ENCODE measurements at places on chromosomes 2 and 18.

DNA sequence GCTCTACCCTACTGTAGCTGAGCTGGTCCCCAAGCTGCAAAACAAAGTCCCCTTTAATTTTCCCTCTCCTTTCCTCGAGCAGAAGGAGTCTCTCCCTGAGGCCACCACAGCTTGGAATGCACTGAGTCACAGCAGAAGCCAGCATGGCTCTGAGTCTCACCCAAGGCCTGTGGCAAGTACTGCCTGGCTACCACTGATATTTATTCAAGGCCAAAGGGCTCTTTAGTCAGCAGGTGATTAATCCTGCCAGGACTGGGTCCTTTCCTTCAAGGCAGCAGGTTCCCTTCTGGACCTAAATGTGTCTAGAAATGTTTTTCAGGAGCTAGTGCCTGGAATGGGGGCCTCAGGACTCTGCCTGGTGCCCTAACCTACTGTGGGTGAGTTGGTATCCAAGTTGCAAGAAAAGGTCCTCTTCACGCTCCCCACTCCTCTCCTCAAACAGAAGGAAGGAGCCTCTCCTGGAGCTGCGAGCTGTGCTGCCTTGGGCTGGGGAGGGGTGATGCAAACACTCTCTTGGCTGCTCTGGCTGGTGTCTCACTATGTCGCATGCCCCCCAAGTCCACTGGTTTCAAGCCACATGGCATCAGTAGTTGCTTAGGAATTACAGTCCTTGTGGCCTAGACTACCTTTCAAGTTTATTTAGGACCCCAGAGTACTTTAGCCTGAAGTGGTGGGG lies 53.4 kb downstream of the CD28 start:
- no peak for DNase-seq

GRCh38 chr2:238717084-238717483 lies 130.8 kb upstream of the TWIST2 start:
- no peak for DNase-seq

- no peak for DNase-seq
Measured at GRCh38 chr18:25895518-25895917, 194.9 kb downstream of the SS18 start.

DNA sequence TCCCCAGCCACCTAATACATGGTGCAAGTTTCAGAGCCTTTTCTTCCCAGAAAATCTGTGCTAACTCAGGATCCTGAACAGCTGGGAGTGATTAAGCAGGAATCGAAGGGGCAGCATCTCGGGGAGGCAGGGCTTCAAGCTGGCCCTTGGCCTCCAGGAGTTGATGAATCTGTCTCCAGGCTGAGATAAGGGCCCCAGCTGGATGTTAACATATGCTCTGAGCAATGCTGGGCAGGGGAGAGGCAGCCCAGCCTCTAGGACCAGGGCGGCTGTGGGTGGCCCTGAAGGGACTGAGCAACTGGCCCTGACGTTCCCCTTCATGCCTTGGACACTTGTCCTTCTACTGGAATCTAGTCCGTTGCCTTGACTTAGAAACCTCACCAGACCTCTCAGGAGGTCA lies 84.1 kb upstream of the EPC2 start:
- DNase-seq: no peak

DNA sequence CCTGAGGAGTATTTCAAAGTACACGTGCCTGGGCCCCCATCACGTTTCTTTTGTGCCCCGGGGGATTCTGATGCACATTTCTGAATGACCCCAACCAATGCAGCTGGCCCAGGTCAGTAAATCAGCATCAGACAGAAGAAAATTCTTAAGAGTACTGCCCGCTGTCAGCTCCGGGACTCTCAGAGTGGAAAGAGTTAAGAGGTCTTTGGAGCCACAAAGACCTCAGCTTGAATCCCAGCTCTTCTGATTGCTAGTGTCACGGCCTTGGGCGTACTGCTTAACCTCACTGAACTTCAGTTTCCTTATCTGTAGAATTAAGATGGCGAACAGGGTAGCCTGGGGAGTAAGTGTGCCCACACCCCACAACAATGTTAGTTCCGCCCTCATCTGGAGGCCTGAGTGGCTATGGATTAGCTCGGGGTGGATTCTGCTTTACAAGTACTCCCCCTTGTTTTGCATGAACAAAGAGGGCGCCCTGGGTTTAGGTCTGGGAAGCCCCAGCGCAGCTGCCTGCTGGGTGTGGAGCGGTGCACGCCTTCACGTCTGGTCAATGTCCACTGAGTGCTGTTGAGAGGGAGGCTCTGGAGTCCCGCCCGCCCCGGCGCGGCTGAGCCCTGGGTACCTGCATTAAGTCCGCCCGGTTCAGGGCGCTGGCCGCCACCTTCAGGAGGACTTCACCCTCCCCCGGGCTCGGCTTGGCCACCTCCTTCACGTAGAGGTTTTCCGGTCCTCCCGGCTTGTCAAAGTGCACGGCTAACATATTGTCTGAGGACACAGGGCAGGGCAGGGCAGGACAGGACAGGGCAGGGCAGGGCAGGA lies 858 bp downstream of the TP53I3 start:
- DNase-seq: no peak

GRCh38 chr2:231891514-231891905 lies 34.7 kb downstream of the NPPC start:
- no peak for DNase-seq

GRCh38 chr2:68726100-68726499 lies 8.5 kb upstream of the ARHGAP25 start:
- no peak for DNase-seq

GRCh38 chr2:59824314-59824713 lies 729.1 kb downstream of the BCL11A start:
- no peak for DNase-seq

GRCh38 chr2:40374543-40375240 lies 77.2 kb downstream of the SLC8A1 start:
- DNase-seq: no peak

DNA sequence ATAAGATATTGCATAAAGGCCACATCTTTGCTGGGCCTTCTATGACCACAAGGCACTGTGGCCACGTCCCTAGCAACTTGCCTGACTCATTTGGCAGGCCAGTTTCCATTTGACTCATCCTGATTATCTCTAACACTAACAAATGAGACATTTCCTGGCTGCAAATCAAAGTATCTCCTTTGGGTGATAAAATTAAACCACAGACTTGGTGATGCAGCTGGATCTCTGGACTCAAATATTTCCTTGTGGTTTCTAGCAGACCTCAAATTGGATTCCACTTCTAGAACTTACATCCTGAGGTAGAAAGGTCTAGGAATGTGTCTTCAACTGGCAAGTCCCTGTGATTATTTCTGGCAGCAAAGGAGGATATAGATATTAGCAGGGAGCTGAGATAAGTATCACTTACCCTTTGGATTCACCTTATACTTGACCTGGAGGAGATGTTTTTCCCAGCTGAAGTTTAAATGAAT lies 167.9 kb upstream of the NXPH2 start:
- DNase-seq: no peak

GRCh38 chr2:16587601-16588000 lies 78.0 kb downstream of the CYRIA start:
- no peak for DNase-seq

- no peak for DNase-seq
Measured at GRCh38 chr2:225425284-225425683, 25.8 kb downstream of the NYAP2 start.

- no peak for DNase-seq
Measured at GRCh38 chr2:239747274-239747673, 277.9 kb downstream of the NDUFA10 start.

DNA sequence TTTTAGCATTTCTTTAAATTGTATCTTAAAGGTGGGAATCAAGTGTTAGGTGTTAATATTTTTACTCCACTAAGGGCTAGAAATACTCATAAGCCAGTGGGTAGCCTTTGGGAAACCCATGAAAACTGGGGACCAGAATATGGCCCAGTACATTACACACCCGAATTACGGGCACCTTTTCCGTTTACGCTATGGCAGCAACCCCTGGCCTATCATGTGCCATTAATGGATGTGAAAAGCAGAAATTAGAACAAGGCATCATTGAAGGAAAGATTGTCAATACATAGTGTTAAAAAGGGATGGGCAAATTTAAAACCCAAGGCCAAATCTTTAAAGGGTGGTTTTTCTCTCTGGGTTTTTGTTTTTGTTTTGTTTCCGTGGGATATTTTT lies 781 bp downstream of the FARP2 start:
- DNase-seq: no peak

- DNase-seq: no peak
Measured at GRCh38 chr2:241065355-241065803, 36.7 kb downstream of the MTERF4 start.

GRCh38 chr2:162233197-162233596 lies 10.0 kb downstream of the FAP start:
- no peak for DNase-seq

- no peak for DNase-seq
Measured at GRCh38 chr2:54862742-54863141, 139.3 kb downstream of the EML6 start.

DNA sequence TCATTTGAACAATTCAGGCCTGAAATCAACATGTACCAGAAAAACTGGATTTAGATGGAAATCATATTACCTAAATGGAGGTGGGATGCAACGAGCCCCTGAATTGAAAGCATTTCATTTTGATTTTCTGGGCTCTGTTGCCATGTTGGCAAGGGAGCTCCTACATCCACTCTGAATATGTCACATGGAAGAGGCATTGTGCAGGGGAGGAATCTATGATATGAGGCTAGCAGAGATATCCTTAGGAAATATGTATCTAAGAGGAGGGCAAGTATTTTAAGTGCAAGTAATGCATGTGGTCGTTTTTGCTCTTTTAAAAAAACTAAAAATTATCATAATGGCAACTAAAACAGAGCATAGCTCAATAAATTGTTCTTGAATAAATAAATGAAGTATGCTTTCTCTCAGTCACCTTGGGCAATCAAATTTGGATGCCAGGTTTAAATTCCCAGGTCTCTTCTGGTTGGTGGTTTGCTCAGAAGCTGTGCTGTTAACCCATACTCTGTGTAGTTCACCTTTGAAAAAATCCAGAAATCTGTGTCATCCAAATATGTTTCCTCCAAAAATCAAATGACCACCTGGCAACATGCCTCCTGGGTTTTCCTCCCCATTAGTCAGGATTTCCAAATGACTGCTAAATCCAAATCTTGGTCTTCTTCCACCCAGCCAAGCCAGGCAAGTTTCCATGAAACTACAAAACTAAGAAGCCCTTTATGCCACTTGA lies 6.5 kb upstream of the LGALSL start:
- no peak for DNase-seq

GRCh38 chr2:181461056-181461997 lies 4.1 kb downstream of the ITGA4 start:
- peak; percentile 33 for DNase-seq

DNA sequence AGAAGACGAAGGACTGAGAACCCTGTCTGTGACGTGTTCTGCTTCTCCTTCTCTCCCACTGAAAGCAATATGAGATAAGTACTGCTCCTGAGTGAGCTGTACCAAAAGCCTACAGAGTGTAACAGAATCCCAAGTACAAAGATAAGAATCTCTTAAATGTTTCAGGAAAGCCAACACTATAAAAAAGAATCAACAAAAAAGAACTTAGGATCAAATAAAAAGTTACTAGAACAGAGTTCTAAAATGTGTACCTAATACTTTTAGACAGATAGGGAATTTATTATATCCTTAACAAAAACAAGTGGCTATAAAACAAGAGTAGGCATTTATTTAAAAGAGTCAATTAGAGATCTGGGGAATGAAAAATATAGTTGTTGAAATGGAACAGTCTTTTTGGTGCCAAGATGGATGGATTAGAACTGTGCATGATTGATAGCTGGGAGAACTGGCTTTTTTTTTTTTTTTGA lies 49.0 kb downstream of the NCOA1 start:
- DNase-seq: no peak

DNA sequence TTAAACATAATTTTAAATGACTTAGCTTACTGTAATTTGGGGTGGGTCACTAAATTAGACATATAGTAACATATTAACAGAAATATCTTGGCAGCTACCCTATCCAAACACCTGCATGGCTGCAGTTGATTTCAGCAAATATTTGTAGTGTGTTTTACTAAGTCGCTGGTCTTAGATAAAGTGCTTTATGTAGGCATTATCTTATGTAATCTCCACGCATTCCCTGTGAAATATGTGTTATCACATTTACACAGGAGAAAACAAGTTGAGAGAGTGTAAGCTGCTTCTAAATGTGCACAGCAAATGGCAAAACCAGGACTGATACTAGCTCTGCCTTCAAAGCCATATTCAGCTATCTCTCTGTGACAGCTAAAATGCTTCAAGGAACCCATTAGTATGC lies 72.0 kb downstream of the NYAP2 start:
- no peak for DNase-seq

GRCh38 chr2:24613154-24613814 lies 122.2 kb downstream of the NCOA1 start:
- DNase-seq: no peak

DNA sequence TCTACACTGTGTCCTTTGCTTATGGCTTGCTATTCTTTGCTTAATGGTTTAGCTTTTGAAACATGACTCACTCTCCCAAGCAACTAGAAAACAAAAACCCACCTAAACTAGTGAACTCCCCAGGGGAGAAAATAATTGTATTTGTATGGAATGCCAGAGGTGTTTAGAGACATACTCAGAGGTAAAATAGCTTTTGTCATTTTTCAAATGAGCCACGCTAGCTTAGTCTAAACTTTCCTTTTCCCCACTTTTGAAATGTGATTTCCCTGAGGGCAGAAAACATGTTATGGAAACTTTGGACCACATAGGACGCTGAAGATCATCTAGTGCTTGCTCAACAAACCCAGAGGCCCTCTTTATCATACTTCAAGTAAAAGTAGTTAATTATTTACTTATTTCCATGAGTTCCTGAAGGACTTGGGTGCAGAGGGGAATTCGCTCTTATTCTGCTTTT lies 16.5 kb upstream of the CYTIP start:
- no peak for DNase-seq

DNA sequence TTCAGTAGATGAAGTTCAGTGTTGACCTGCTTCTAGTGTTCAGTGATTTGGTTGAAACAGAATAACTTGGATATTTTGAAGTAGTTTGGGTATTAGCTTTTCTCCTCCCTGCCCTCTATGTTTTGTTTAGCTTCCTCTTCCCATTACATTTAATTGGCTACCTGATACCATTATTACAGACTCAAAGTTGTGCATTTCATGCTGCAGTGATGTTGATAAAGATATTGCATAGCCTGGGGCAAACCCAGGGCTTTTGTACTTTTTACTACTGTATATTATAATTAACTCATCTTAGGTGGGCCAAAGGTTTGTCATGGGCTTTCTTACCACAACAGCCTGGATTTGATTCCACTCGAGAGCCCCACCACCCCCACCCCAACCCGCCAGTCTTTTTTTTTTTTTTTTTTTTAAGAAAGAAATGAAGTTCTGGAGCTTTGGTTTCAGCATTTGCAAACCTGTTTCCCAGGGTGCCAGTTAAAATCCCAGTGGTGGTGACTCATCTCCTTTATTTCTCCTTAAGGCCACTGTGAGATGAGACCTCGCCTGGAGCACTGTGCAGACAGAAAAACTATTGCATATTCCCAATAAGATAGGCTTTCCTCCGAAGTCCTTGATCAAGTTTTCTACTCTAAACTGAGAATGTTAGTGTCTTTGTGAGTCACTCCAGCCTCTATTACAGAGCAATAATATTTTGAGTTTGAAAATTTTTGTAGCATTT lies 393.7 kb upstream of the FANCL start:
- no peak for DNase-seq

GRCh38 chr18:46711444-46711863 lies 45.4 kb downstream of the ST8SIA5 start:
- DNase-seq: no peak

All from CD4-positive, CD25-positive, alpha-beta regulatory T cell (primary cell).